ENCODE measurements at places on chromosomes 12 and 14. TPM values are rescaled to one million over a fixed set of nuclear protein-coding genes. Genes with fewer than 3 reads are reported as not detected.

CCDC177 gene
- 0.08 TPM for total RNA-seq

DNA sequence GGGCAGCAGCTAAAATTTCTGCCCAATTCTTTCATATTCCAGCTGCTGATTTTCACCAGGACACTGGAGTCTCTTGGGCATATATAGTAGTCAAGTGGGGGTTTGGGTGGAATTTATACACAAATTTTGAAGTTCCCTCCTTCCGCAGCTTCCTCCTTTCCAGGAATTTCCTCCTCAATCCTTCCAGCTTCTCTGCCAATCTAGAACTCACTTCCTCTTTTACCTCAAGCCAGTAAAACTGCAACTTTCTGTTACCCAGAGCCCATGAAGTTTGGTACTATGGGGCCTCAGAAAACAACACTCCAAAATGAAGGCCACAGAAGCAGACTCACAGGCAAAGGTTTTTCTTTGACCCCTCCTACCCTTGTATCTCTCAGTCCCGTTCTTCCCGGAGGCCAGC is 51.7 kb upstream of the G2E3 start:
- H3K27me3 ChIP-seq, result peaks cover 4% of the 10 kb centered on the region
- no peak overlapping the region for H3K27ac ChIP-seq
- no peak overlapping the region for H3K4me3 ChIP-seq
- H3K4me1 ChIP-seq, result no peaks in the 10 kb centered on the region

GRCh38 chr12:13661005-13661887 is 320.2 kb downstream of the GRIN2B start:
- H3K36me3 ChIP-seq, result no peaks in the 10 kb centered on the region
- H3K27ac ChIP-seq, result no peak overlapping the region
- peaks cover 6% of the 10 kb centered on the region for H3K27me3 ChIP-seq
- no peak for DNase-seq

GRCh38 chr12:101824831-101825230 is 5.9 kb downstream of the GNPTAB start:
- no peak for DNase-seq
- H3K36me3 ChIP-seq, result peaks cover 18% of the 10 kb centered on the region
- H3K27me3 ChIP-seq, result no peaks in the 10 kb centered on the region
- peak overlapping the region; percentile 78 for H3K27ac ChIP-seq
